ENCODE measurements at places on chromosomes 2 and 18.

DNA sequence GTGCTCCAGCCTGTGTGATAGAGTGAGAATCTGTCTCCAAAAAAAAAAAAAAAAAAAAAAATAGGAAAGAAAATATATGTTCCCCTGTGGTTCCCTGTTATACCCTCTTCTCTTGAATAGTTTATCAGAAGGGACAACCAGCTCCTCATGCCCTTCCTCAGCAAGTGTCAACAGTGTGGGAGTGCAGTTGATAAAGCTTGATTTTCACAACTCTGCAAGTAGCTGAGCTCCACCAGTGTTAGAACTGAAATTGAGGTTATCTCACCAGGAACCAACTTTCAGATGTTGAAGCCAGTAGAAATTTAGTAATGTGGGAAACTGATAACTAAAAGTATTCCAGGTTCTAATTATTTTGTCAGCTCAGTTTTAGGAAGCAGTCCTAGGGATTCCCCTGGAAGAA, 25.1 kb downstream of the NEDD4L start:
- no peak for DNase-seq

GRCh38 chr2:157684940-157685466, 56.3 kb upstream of the ACVR1C start:
- DNase-seq = no peak

- DNase-seq = peak; percentile 55
Measured at GRCh38 chr2:11582862-11583752, 49.3 kb downstream of the GREB1 start.

GRCh38 chr2:48983551-48983950, 170.8 kb downstream of the FSHR start:
- no peak for DNase-seq

DNA sequence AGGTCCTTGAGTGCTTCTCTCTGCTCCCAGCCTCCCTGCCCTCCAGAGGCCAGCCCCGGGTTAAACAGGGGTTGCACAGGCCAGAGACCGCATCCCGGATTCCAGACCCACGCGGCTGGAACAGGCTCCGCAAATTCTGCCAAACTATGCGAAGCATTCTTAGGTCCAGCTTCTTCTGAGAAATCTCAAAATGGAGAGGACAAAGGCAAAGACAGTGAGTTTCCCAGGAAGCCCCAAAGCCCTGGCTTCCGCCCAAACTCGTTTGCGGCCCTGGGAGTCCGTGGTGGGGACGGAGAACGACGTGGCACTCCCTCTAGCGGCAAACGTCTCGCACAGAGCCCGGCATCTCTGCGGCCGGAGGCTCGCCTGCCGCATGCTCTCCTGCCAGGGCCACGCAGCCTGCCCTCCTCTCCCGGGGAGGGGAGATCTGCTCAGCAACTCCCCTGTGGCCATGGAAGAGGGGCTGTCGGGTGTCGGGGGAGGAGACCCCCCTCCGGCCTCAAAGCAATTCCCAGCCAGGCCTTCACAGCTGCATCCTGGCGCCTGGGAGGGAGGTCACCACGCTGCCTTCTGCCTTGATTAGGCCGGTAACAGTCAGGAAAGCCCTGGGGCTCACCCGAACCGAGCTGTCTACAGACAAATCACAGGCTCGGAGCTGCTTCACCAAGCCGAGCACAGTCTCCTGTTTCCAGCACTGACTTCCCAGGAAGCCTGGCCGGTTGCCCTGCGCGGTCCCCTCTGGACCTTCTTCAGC, 33.4 kb upstream of the KLHL29 start:
- peak; percentile 94 for DNase-seq

- no peak for DNase-seq
Measured at GRCh38 chr2:231575612-231576256, 16.9 kb upstream of the TEX44 start.

GRCh38 chr2:76450024-76450475, 739.3 kb upstream of the GCFC2 start:
- no peak for DNase-seq

All from hepatic stellate cell (primary cell).